Testis (tissue), 5 donors: ENCODE measurements at places on chromosomes 12 and 14. TPM values are rescaled to one million over a fixed set of nuclear protein-coding genes. Genes with fewer than 3 reads are reported as not detected.

- H3K27me3 ChIP-seq, result no peaks in the 10 kb centered on the region
- no peaks in the 10 kb centered on the region for H3K4me1 ChIP-seq
- H3K27ac ChIP-seq, result no peak overlapping the region
- H3K4me3 ChIP-seq, result no peak overlapping the region
Measured at GRCh38 chr12:124044809-124045321, 71.8 kb downstream of the ZNF664 start.

DNA sequence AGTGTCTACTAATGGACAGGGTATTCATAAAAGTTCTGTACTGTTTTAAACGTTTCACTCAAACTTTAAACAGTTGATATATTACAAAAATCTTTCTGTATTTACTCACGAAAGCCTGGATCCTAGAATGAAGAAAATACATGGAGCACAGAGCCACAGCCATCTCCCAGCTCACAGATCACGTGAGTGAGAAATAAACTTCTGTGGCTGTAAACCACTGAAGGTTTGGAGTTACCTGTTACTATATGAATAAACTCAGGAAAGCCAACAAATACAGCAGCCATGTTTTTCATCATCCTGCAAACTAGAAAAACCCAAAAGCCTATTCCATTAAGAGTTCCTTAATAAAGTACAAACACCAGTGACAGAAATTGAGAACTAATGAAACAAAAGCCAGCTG is 867 bp upstream of the TDG start:
- H3K4me1 ChIP-seq, result peaks cover 18% of the 10 kb centered on the region
- no peak for DNase-seq
- H3K4me3 ChIP-seq, result peak overlapping the region; percentile 86
- H3K27ac ChIP-seq, result peak overlapping the region; percentile 93
- no peaks in the 10 kb centered on the region for H3K36me3 ChIP-seq

The TOMM20L gene
- 9.8 TPM for total RNA-seq

The GMPR2 gene
- total RNA-seq, result 30.0 TPM

DNA sequence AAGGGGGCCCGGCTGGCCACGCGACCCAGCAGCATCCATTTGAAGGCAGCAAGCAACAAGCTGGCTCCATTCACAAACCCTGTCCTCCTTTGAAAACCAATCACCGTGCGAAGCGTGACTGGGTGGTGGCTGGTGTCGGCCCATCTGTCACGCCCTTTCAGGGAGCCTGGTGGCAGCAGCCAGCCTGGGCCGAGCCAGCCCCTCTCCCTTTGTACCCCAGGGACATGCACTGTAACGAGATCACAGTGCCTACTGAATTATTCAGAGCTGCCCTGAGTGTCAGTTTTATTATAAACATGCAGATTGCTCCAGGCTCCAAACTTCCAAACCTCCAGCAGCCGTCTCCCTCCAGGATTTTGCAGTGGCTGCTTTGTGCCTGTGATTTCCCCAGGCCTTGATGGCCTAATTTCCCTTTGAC is 22.3 kb upstream of the CTDSP2 start:
- no peak overlapping the region for H3K4me3 ChIP-seq
- H3K36me3 ChIP-seq, result no peaks in the 10 kb centered on the region
- H3K27me3 ChIP-seq, result no peaks in the 10 kb centered on the region
- DNase-seq, result no peak
- H3K4me1 ChIP-seq, result peaks cover 5% of the 10 kb centered on the region
- no peak overlapping the region for H3K27ac ChIP-seq

DNA sequence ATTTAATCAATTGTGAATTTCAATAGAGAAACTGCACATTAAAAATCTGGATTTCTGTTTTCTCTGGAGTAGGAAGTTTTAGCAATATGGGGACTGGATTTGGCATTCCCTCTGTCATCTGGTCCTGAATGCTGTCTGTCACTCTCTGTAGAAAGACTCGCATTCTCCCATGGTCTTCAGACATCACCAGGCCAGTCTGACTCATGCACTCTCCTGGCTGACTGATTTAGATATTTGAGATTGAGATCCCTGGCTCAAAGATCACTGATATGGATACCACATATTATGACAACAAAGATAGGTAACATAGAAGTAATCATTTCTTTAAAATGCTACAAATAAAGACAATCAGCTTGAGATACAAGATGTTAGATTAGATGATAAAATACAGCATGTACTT is 524.5 kb downstream of the GALC start:
- DNase-seq, result no peak
- H3K4me3 ChIP-seq, result no peak overlapping the region
- H3K27ac ChIP-seq, result no peak overlapping the region
- H3K27me3 ChIP-seq, result no peaks in the 10 kb centered on the region
- no peaks in the 10 kb centered on the region for H3K4me1 ChIP-seq

DNA sequence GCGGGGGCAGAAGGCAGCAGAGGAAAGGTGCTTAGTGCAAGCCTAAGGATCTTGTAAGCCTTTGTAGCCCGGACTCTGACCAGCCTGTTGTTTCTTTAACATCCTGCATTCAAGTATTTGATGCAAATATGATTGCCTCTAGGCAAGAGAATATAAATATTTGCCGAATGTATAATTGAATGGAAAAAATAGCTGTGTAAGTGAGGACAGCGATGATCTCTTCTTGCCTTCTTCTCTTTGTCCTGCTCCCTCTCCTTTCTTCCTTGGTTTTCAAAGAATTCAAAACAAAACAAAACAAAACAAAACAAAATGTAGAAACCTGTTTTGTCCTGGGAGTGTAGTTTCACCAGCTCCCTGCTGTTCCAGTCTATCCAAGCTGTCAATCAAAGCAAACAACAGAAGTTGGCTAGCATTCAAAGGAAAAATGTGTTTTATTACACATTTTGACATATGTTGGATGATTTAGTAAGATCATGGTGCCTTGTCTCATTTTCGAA is 74.9 kb upstream of the CPM start:
- H3K27ac ChIP-seq, result no peak overlapping the region
- no peaks in the 10 kb centered on the region for H3K27me3 ChIP-seq
- DNase-seq, result no peak
- no peaks in the 10 kb centered on the region for H3K4me1 ChIP-seq
- H3K36me3 ChIP-seq, result no peaks in the 10 kb centered on the region

GRCh38 chr14:92280554-92281262 is 42.3 kb upstream of the SLC24A4 start:
- H3K27ac ChIP-seq, result no peak overlapping the region
- H3K36me3 ChIP-seq, result no peaks in the 10 kb centered on the region

- H3K4me1 ChIP-seq, result no peaks in the 10 kb centered on the region
- H3K4me3 ChIP-seq, result no peak overlapping the region
- DNase-seq, result no peak
- no peak overlapping the region for H3K27ac ChIP-seq
Measured at GRCh38 chr14:23024612-23025075, 10.1 kb downstream of the PSMB5 start.

DNA sequence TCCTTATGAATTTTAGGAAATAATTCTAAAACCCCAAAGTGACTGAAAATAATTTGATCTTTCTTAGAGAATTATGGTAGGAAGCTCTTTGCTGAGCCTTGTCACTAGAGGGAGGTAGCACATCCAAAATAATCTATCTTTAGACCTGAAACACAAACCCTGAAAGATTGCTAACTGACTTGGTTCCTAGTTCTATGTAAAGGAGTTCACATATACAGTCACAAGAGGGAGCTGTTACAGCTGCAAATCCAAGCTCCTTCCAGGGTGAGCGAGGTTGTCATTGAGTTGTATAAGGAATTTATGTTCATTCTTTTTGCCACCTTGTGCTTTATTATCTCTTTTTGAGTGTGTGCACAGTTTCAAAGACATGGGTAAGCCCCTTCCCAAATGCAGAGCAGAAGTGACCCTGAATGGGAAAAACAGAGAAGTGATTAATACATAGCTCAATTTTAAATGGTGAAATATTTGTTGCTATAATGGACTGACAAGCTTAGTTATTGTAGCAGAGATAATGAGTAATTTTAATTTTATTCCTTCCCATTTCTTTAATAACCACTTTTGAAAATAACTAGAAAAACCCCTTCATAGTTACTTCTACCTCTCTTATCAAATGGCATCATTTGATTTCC is 387.9 kb downstream of the DAD1 start:
- H3K27me3 ChIP-seq, result no peaks in the 10 kb centered on the region
- no peak overlapping the region for H3K27ac ChIP-seq
- peak; percentile 17 for DNase-seq
- H3K4me3 ChIP-seq, result no peak overlapping the region
- H3K4me1 ChIP-seq, result no peaks in the 10 kb centered on the region

GRCh38 chr12:121798787-121799155 is 5.0 kb upstream of the SETD1B start:
- no peak for DNase-seq
- peaks cover 70% of the 10 kb centered on the region for H3K4me1 ChIP-seq
- H3K27me3 ChIP-seq, result no peaks in the 10 kb centered on the region
- H3K36me3 ChIP-seq, result no peaks in the 10 kb centered on the region
- H3K4me3 ChIP-seq, result no peak overlapping the region

DNA sequence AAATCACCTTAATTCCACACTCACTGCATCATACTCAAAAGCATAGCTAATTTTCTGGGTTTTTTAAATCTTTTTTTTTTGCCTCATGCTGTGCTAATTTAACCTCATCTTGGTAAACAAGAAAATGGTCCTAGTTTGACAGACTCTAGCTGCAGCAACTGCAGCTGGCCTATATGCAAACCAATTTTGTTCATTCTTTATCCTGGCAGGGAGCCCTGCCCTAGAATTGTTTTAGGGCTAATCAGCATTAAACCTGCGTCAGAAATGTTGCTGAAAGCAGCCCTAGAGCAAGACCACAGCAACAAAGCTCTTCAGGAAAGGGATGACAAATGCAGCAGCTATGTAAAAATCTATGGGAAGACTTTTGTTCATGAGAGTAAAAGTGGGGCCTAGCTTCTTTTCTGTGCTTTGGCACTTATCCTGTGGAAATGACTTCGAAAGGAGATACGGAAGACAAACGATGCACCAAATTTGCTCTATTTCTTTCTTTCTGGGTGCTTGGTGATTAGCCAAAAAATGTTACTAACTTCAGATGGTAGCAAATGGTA is 72.2 kb downstream of the DENND5B start:
- H3K4me1 ChIP-seq, result peaks cover 17% of the 10 kb centered on the region
- H3K36me3 ChIP-seq, result no peaks in the 10 kb centered on the region
- H3K4me3 ChIP-seq, result no peak overlapping the region
- H3K27me3 ChIP-seq, result no peaks in the 10 kb centered on the region
- peak; percentile 46 for DNase-seq

DNA sequence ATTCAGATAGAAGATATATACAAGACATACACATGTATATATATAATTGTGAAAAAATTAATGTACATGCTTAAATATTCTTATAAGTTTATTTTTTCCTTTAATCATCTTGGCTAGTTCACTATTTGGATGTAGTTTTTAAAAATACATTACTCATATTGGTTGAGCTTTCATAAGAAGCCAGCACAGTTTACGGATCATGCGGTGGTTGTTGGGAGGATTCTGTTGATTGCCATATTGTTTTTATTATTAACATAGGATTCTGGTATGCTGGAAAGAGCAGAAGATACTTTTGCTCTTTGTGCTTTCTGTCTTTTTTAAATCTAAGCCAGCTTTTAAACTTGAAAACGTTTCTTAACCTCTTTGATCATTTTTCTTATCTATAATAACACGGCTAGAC is 163.4 kb downstream of the OTOGL start:
- H3K4me3 ChIP-seq, result no peak overlapping the region
- no peaks in the 10 kb centered on the region for H3K4me1 ChIP-seq
- H3K27me3 ChIP-seq, result no peaks in the 10 kb centered on the region
- no peak for DNase-seq
- no peaks in the 10 kb centered on the region for H3K36me3 ChIP-seq

DNA sequence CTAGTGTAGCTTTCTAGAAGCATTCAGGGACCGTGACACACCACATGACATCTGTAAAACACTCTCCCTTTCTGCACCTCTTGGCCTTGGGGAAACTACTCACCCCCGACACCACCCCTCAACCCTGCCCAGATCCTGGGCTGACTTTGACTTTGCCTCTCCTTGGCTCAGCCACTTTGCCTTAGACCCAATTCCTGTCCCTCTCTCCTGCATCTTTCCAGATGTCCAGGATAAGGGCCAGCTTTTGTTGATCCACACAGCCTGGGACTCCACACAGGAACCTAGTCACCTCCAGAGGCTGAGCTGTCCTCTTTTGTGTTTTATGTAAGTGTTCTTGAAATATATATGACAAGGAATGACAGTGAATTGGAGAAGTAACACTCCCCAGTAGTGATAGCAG is 153.7 kb upstream of the PLXNC1 start:
- H3K27ac ChIP-seq, result no peak overlapping the region
- H3K36me3 ChIP-seq, result no peaks in the 10 kb centered on the region
- DNase-seq, result no peak
- H3K4me1 ChIP-seq, result peaks cover 4% of the 10 kb centered on the region

DNA sequence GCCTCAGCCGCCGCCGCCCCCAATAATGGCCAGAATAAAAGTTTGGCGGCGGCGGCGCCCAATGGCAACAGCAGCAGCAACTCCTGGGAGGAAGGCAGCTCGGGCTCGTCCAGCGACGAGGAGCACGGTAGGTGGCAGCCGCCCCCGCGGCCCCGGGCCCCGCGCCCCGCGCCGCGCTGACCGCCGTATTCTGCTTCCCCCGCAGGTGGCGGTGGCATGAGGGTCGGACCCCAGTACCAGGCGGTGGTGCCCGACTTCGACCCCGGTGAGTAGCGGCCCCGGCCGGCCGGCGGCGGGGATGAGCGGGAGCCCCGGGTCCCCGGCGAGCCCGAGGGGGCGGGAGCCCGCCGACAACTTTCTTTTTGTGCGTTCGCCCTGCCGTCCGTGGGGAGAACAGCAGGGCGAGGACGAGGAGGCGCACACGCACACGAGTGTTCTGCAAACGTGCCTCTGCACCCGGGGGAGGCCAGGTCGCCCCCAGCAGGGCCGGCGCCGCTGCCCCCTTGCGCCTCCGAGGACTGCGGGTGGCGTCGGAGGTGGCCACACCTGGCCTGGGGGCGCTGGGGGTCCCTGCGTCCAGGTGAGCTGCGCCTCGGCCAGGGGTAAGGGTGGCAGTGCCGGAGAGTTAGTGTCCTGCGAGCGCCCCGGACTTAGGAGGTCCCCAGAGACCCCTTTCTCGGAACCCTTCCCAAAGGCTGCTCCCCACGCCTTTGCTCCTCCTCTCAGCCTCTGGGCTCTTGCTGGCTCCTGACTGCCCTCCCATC is 794 bp downstream of the RCOR1 start:
- H3K4me3 ChIP-seq, result peak overlapping the region; percentile 97
- no peaks in the 10 kb centered on the region for H3K27me3 ChIP-seq
- peak; percentile 57 for DNase-seq
- H3K27ac ChIP-seq, result peak overlapping the region; percentile 93

- no peak overlapping the region for H3K4me3 ChIP-seq
- no peaks in the 10 kb centered on the region for H3K27me3 ChIP-seq
- H3K27ac ChIP-seq, result no peak overlapping the region
- no peaks in the 10 kb centered on the region for H3K4me1 ChIP-seq
- H3K36me3 ChIP-seq, result no peaks in the 10 kb centered on the region
- no peak for DNase-seq
Measured at GRCh38 chr14:70514168-70515069, 20.4 kb downstream of the ADAM20 start.

DNA sequence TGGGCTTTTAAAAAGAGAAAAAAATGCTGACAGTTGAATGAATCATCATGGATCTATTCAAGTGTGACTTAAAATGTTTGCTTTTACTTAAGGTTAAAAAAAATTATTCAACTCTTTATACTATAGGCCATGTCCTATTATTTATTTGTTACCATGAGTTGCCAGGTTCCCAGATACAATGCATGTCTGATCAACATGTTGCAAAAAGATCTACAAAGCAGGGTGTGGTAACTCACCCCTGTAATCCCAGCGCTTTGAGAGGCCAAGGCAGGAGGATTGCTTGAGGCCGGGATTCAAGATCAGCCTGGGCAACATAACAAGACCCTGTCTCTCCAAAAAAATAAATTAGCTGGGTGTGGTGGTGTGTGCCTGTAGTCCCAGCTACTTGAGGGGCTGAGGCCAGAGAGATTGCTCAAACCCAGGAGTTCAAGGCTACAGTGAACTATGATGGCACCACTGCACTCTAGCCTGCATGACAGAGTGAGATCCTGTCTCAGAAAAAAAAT is 460.8 kb downstream of the BCAT1 start:
- H3K27ac ChIP-seq, result no peak overlapping the region
- H3K4me1 ChIP-seq, result no peaks in the 10 kb centered on the region
- no peaks in the 10 kb centered on the region for H3K27me3 ChIP-seq
- H3K36me3 ChIP-seq, result no peaks in the 10 kb centered on the region
- DNase-seq, result no peak
